Activated CD4-positive, alpha-beta T cell treated with anti-CD3 and anti-CD28 coated beads, Interleukin-2, amount 10 ng/mL, durations not matched to agents 7 days and 5 days (primary cell): ENCODE measurements at places on chromosomes 6 and 20.
A peak's percentile ranks its signal among the peaks of the same experiment; 100 is the strongest.

DNA sequence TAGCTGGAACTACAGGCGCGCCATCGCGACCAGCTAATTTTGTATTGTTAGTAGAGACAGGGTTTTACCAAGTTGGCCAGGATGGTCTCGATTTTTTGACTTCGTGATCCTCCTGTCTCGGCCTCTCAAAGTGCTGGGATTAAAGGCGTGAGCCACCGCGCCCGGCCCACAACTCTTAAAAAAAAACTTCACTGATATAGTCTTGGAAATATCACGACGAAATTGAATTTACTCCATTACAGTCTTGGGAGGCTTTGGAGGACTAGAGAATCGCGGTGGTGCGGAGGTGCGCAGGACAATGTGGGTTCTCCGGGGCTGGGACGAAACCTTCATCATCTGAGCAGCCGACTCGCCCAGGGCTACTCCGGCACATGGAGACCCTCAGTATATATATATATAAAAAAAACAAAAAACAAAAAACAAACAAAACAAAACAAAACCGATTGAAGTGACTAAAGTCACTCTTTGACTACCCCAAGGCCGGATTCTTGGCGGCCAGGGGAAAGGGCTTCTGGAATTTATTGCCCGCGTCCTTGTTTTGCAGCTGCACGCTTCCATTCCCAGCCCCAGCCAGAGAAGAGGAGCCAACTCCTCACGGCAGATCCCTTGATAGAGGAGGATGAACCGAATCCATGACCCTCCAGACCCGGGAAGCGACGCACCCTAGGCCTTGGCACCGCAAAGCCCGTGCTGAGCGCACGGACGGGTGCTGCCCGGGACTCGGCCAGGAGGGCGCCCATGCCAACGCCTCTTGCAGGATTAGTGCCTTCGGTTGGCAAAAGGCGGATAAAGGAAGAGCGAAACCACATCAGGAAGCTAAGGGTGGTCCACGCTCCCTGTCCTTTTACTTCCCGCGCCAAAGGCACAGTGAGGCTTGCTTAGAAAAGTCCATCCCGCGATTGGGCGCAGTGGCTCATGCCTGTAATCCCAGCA is 1.7 kb upstream of the GCM2 start:
- DNase-seq = no peak

- DNase-seq = no peak
Measured at GRCh38 chr6:96075826-96076225, 60.1 kb downstream of the FUT9 start.

DNA sequence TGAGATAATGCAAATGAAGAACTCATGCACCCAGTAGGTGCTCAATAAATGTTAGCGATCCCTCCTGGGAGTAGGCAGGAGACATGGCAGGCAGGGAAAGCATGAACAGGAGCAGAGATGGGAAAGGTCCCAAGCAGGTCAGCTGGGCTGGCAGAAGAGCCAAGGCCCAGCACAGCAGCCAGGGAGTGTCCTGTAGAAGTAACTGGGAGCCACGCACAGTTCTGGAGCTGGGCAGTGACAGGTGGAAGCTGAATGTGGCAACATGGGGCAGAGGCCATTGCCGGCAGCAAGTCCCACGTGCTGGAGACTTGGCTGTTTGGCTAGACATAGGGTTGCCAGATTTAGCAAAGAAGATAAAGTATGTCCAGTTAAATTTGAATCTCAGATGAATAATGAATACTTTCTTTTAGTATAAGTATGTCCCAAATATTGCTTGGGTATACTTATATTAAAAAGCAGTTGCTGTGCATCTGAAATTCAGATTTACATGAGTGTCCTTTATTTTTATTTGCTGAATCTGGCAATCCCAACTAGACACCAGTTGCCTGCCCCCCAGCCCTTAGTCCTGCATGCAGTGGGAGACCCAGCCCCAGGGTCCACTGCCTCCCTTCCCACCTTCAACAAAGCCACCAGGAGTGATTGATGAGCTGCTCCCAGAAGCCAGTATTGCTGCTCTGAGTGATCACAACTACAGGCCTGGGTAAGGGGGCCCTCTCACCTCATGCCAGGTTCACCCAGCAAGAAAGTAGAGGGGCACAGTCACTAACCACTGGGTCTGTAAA is 3.7 kb upstream of the LPIN3 start:
- DNase-seq = no peak

- DNase-seq = no peak
Measured at GRCh38 chr6:155436981-155437749, 18.5 kb downstream of the NOX3 start.

- no peak for DNase-seq
Measured at GRCh38 chr6:79394690-79395089, 142.5 kb downstream of the LCA5 start.

DNA sequence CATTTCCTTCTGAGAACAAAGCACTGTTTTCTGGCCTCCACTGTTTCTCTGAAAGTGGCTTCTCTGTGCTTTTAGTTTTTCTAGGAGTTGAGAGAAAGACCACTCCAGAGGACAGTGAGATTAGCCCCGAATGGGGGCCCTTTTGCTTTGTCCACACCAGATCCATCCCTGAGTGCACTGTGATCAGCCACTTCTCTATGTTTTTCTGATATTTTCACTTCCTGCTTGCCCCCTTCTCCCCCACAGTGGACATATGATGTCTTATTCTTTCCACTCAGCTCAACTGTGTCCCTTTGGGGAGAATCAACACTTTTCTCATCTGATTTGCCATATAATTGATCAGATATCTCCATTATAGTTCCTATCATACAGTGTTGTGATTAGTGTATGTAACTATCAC is 35.6 kb upstream of the HIVEP1 start:
- DNase-seq = no peak

GRCh38 chr6:22349051-22349450 is 52.2 kb upstream of the PRL start:
- DNase-seq = no peak

GRCh38 chr6:43013097-43013842 is 476 bp downstream of the MEA1 start:
- DNase-seq = no peak

GRCh38 chr6:168103050-168103830 is 24.2 kb upstream of the FRMD1 start:
- DNase-seq = no peak

GRCh38 chr20:38165089-38165965 is at the start of gene TGM2:
TGM2 (minus strand) TSS chr20:38165270; CDS start chr20:38165198, 72 bp downstream.
- DNase-seq = peak; percentile 31

DNA sequence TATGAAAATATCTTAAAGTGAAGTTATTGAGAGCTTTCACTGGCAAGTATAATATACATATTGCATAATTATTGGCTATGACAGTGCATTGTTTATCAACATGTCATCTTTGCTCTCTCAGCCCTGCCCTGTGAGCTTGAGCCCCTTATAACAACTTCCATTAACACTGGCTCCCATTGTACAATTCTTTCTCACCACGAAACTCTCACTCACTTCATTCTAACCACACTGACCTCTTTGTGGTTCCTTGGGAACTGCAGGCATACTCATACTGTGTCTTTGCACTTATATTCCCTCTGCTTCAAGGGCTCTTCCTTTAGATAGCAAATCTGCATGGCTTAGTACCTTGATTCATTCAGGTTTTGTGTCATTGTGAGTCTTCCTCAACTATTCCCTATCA is 411.8 kb downstream of the CDKAL1 start:
- no peak for DNase-seq

DNA sequence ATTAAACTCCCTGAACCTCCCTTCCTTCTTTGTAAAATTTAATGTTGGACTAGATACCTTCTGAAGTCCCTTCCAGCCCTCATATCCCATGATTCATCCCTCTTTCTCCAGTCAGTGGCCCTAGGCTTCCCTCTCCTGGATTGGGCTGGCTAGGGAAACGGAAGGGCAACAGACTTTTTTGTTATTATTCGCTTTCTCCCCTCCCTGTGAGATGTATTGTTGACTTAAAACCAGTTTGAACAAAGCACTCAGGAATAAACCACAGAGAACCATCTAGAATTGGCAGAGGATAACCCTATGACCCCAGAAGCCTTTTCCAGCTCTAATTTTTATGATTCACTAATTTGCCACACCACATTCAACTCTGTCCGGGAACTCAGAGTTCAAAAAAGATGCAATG is 239.7 kb upstream of the SUPT3H start:
- no peak for DNase-seq

GRCh38 chr6:157255079-157255478 is 68.2 kb downstream of the TMEM242 start:
- no peak for DNase-seq

GRCh38 chr6:122789182-122790027 is at the start of gene SMPDL3A:
SMPDL3A (plus strand) TSS chr6:122789258; CDS start chr6:122789347, 89 bp downstream.
- DNase-seq = peak; percentile 15

DNA sequence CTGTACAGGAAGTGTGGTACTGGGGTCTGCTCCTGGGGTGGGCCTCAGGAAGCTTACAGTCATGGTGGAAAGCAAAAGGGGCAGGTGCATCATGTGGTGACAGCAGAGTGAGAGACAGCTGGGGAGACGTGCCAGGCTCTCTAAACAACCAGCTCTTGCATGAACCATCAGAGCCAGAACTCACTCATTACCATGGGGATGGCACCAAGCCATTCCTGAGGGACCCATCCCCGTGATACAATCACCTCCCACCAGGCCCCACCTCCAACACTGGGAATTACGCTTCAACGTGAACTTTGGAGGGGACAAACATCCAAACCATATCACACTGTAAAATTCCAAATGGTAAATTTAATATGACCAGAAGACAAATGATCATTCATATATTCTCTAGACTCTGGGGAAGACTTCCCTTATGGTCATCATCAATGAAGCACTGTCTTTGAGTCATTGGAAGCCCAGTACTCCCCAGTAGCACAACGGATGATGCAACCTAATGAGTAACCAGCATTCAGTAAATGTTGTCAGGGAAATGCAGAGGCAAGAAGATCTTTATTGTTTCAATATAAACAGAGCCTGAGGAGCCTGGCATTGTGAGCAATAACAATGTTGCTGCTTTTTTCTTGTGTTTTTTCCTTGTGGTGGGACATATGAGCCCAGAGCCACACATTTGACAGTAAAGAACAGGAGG is 48.2 kb upstream of the RALY start:
- no peak for DNase-seq

DNA sequence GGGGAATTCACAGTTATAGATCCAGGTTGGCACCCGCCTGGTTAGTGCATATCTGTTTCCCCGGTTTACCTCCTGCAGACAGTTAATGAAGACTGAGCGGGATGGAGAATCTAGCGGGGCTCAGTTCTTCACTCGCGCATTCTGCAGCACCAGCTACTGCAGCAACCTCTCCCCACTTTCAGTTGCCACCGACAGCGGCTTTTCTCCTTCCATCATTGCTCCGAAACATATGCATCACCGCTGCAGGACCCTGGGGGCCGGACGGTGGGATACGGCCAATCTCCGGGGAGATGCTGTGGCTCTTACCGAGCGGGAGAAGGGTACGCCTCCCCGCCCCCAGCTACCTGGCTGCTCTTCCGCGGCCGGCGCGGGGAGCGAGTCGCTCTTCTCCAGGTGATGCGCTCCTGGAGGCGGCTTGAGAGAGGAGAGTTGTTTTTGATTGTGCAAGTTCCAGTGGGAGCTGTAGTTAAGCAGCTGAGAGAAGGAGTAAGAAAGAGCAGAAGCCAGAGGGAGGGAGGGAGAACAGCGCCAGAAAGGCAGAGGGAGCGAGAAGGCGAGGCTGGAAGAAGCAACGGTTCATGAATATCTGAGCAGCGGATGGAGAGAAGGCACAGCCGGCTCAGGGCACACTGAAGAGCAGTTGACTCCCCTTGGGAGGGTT is at the start of gene SGK1:
Gene SGK1 (minus strand): TSS at position 642 of the 661 bp plus-strand sequence. CDS start 652 bp downstream, outside the sequence.
- DNase-seq = peak; percentile 16

DNA sequence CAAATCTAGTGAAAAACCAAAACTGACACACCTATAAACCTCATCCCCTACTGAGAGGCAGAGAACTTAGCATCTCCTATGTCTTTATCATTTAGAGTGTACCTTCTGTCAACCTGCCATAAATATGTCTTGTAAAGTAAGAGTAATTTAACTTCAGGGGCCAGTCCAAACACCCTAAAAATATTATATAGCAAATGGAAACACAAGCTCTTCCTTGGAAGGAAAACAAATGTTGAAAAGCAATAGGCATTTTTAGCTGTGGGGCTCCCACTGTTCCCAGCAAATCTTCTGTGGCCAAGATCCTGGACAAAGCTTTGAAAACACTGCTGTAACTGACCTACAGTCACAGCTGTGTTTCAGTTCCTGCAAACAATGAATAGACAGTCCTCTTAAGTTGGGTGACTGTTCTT is 140.0 kb upstream of the RNF217 start:
- DNase-seq = no peak

GRCh38 chr20:36199345-36200257 is 36.7 kb upstream of the AAR2 start:
- DNase-seq = peak; percentile 78

DNA sequence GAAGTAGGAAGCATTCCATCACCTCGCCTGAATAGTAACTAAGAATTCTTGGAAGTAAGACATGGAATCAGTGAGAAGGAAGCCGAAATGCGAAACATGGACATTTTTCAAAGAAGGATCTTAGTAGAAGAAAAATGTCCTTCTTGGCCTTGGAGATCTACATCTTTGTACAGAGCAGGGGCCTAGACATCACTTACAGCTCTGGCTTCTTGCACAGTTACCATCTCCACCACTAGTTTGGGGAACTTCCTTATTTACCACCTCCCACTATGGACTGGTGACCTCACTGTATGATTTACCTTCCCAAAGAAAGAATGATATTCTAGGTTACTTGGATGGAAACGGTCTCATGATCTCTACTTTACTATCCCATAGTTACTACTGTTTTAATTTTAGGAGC is 15.7 kb downstream of the CASS4 start:
- DNase-seq = no peak

DNA sequence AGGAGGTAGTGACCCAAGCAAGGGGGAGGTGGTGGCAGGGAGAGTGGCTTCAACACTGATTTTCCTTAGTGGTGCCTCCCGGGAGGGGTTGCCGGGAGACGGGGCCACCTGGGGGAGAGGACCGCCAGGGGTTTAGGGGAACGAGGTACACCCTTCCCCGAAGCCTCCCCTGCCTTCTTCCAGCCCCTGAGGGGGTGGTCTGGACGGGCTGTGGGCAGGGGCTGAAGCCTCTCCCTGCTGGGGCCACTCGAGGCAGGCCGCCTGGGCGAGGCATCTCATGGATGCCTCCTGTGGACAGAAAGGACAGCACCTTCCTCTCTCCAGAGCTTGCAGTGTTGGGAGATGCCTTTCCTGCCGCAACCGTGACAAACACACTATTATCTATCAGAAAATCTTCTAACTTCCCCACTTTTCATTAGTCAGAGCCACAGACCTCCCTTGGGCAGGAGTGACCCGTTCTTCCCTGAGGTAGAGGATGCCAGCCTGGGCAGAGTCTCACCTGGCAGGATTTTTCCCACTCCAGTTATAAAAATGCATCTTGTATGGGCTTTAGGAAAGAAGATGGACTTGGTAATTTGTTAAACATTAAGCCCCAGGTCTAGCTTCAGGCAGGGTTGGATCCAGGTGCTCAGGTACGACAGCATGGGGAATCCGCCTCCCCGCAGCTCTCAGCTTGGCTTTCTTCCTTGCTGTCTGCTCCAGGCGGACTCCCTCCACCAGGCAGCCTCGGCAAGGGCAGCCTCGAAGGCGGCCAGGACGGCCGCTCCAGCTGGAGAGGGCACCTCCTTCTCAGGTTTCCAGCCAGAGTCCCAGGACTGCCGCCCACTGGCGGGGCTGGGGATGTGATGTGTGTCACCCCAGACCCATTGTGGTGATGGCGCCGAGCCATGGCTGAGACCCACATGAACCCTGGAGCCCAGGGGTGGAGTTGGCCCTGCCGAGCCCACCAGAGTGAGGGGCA is 11.0 kb downstream of the HRH3 start:
- no peak for DNase-seq

GRCh38 chr6:80183019-80183795 is 76.7 kb downstream of the BCKDHB start:
- DNase-seq = no peak
